Hematopoietic multipotent progenitor cell (in vitro differentiated cells): ENCODE measurements at places on chromosomes 3 and 15.

- DNase-seq = no peak
These were observed 1.0 kb downstream of the P3H2 start for GRCh38 chr3:190119461-190120268.

- peak; percentile 57 for DNase-seq
These were observed 9.9 kb downstream of the GLYCTK start for GRCh38 chr3:52297242-52298148.

DNA sequence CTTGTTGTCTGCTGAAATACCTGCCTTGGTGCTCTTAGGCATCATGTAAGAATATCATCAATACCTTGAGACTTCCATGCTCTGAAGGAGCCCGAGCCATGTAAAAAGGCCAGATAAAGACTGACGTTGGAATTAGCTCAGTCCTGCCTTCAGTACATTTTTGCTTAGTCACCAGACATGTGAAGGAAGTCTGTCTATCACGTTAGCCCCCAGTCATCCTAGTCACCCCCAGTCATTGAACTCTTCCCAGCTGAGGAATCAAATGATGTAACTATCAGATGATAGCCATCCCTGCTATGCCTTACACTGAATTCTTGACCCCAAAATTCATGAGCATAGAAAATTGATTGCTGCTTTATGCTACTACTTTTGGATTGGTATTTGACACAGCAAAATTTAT lies 351.2 kb upstream of the SGO1 start:
- no peak for DNase-seq

DNA sequence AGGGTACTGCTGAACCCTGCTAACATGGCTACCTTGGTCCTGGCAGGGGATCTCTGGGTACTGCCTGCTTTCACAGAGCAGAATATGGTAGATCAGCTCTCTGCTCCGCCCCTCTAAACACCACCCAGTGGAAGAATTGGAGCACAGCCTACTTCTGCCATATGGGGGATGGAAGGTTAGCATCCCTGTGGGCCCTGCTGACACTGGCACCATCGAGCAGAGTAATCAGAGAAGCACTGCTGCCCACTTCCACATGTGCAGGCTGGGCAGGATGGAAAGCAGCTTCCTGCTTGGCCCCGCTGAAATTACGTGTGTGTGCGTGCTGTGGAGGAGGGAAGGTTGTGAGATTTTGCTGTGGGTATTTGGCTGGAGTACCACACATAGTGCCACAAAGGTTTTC lies 24.8 kb downstream of the CCR1 start:
- DNase-seq = no peak

- no peak for DNase-seq
These were observed 5.9 kb downstream of the GPX1 start for GRCh38 chr3:49352281-49352680.

- no peak for DNase-seq
These were observed 34.4 kb downstream of the FAM240A start for GRCh38 chr3:46646700-46647099.

- no peak for DNase-seq
These were observed 445.3 kb upstream of the ROBO1 start for GRCh38 chr3:80213086-80213485.

DNA sequence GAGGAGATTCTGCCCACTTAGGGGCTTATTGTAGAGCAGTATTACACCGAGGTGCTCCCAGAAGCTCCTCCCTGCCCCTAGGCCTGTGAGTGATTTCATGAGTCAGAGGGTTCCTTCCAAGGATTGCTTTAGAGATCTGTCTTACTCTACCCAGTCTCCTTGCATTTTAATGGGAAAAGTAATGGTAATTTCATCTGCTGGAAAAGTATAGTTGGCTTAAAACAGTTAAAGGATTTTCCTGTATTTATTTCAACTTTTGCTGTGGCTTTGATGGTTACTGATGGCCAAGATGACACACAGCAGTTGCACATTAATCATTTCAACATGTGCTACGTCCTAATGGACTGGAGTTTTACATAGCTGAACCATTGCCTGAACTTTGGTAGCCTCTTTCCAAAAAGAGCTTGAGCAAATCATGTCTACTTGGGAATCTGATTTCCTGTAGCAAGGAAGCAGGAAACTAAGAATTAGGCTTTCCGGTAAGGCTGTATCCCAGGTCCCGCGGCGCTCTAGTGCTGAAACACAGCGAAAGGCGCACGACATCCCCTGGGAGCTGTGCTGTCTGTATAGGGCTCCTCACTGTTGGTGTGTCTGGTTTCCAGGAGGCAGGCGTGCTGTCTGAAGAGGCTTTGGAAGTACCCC lies 9.2 kb upstream of the PGPEP1L start:
- no peak for DNase-seq

GRCh38 chr3:98563661-98564281 lies 29.6 kb downstream of the CPOX start:
- DNase-seq = no peak

DNA sequence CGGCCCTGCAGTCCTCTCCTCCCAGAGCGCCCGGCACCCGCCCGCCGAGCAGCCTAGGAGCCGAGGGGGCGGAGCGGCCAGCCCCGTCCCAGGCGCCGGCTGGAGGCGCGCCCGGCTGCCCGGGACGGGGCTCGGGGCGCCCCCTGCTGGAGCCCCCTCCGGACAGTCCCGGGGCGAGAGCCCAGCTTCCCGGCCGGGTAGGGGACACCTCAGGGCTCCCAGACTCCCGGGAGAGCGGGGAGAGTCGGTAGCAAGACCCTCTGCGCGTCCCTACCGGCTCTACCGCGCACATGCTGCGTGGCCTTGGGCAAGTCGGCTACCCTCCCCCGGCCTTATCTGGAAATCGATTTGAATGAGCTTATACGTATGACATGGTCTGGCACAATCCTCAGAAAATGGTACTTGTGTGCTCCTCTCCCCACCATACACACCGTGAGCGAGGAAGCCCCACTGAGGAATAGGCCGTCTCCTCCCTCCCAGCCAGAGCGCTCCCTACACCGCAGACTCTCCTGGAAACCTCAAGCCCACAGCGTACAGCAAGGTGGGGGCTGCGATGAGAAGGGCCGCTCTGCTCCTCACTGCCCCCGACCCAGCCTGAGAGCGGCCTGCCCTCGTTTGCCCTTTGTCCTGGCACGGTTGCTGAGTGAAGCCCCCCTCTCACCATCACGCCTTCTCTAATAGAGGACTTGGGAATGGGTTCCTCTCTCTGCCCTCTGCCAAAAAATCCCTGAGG lies at the start of gene DAPK2:
TSS of gene DAPK2 (minus strand) at position 65 of the 733 bp plus-strand sequence. CDS start 6,224 bp downstream, outside the sequence.
- DNase-seq = peak; percentile 50

DNA sequence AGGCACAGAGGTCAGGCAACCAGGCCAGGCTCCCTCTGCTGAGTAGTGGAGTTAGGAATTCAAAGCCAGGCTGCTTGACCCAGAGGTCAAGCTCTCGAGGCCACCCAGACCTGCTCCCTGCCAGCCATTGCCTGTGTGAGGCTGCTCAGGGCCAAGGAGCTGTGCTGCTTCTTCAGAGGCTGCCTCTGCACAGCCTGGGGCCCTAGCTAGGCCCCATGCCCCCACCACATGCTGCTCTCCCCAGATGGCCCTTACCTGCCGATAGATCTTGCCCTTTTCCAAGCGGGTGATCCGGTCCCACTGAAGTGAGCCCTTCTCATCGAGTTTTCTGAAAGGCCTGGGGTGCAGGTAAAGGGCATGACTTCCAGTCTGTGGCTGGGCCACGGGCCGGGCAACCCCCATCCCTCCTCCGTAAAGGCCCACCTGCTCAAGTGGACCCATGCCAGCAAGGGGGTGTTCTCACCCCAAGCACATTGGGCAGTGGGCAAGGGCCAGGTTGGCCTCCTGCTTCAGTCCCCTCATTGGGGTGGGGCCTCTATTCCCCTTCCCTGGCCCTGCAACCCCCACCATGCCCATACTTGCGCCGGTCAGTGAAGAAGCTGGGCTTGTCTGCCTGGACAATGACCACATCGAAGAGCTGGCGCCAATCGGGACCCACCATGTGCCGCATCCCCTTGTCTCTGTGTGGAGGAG lies 6.5 kb downstream of the NT5DC2 start:
- DNase-seq = no peak
